ENCODE measurements at places on chromosomes 5 and 9.

- peak; percentile 21 for DNase-seq
These were observed 1740.9 kb upstream of the CDH9 start for GRCh38 chr5:28779161-28779754.

DNA sequence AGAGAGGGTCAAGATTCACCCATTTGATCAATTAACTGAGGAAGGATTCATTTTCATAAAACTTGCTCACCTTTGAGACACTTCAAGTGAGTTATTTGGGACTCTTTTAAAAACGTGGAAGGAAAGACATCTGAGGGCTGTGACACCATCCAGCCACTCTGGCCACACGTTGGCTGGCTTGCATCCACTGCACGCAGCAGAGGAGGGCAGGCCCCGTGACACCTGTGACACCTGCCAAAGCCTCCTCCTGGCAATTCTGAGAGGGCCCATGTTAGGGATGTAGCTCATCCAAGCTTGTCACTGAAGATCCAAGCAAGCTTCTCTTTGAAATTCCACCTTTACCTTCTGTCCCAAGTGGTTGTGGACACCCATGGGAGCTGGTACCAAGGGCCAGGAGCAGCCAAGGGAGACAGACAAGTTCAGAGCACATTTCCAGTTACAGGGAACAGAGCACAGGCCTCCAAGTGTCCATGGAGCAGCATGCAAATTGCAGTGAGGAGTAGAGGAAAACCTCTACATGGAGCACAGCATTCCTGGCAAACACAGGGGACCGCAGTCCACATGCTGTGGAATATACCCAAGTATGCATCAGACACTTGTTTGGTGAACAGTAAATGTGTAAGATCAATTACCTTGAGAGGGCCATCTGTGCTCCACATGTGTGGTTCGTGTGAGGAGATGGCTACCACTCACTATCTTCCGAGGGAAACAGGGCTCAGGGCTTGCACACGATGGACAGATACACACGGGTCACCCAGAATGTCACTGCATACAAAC is 4.8 kb downstream of the PRSS3 start:
- DNase-seq = no peak

GRCh38 chr5:159547466-159548195 is 217.3 kb upstream of the IL12B start:
- DNase-seq = no peak

DNA sequence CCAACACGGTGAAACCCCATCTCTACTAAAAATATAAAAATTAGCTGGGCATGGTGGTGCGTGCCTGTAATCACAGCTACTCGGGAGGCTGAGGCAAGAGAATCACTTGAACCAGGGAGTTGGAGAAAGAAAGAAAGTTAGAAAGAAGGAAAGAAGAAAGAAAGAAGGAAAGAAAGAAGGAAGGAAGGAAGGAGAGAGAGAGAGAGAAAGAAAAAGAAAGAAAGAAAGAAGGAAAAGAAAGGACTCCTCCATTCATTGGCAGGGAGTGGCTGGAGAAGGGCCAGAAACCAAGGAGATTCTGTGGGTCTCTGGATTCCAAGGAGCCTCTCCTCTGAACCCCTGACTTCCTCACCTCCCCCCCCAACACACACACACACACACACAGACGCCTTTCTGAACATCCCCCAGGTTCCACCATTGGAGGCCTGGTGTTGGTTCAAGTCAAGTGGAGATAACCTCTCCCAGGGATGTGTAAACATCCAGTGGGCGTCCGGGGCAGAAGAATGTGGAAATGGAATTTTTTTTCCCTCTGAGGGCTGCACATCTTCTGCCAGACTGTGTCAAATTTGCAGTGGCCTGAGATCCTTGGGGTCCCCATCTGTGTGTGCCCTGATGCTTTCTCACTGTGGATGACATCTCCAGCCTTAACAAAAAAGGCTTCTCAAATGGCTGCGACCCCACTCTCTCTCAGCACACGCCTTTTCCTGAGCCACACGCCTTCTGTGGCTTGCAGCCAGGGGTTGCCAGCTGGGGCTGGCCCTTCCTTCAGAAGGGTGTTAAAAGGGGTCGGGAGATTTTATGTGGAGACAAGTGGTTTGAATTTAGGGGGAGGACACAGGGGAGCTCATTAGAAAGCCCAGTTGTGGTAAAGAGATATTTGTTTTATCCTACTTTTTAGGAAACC is 109.3 kb upstream of the HAND1 start:
- DNase-seq = no peak

DNA sequence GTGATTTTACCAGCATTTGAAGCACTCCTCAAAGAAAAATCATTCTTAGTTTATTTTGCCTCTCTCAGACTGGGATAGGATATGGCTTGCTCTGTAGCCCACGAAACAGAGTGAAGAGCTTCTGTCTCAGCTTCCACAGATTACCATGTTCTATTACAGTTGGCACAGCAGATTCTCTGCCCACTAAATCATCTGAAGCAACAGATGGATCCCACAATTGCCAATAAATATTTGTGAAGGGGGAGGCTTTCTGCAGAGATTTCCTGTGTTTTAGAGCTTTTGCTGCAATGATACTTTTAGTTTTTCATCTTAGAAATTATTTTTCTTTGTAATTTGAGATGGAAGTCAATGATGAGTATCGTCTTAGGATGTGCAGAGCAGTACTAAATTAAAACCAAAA is 12.3 kb upstream of the MAP3K1 start:
- DNase-seq = no peak

GRCh38 chr5:132372127-132372526 is 2.6 kb downstream of the SLC22A5 start:
- no peak for DNase-seq

DNA sequence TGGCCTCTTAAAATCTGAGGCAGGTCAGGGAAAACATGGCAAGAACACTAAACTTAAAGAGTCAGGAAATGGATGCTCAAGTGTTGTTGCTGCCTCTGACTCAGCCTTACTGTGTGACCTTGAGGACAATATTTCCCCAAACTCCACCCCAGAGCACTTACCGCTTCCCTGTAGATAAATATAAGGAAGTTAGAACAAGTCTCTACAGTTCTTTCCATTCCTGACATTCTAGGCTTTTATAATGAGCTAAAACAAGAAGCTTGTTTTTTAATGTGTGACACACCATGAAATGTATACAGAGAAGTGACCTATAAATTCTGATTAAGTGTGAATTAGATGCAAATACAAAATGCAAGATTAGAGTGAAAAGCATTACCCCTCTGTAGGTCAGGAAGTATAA is 129.3 kb downstream of the GRIA1 start:
- no peak for DNase-seq

DNA sequence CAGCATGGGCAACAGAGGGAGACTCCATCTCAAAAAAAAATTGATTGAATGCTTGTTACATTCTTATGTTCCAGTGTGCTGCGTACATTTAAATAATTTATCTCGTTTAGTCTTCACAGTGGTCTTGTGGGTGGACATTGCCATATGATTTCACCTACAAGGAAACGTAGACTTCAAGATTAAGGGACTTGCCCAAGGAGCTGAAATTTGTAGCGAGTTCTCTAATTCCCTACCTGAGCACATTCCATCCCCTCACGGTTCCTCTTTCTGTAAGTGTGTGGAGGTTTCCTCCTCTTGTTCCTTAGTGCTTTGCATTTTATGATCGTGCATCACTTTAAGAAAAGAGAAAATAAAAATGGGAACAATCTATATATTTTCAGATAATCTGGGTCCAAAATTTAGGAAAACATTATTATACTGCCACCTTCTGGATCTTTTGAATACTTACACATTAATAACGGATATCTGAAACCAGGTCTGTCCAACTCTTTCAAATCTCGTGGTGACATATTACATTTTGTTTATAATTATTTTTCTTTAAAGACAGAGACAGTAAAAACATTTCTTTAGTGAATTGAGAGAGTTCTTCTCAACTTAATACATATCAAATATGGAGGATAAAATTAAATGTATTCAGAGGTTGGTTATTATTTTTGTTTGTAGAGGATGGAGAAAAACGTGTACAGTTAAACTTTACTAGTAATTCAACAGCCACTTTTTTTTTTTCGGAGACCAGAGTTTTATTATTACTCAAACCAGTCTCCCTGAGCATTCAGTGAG is 29.9 kb upstream of the C7 start:
- DNase-seq = no peak

- no peak for DNase-seq
These were observed at the start of gene NTNG2 for GRCh38 chr9:132161743-132162184. TSS of gene NTNG2 (plus strand) at chr9:132162058. CDS start at chr9:132166832, 4,774 bp downstream.

GRCh38 chr9:13354733-13355132 is 75.2 kb upstream of the MPDZ start:
- DNase-seq = no peak

- DNase-seq = no peak
These were observed 396.6 kb upstream of the ZNF608 start for GRCh38 chr5:125143011-125143410.

DNA sequence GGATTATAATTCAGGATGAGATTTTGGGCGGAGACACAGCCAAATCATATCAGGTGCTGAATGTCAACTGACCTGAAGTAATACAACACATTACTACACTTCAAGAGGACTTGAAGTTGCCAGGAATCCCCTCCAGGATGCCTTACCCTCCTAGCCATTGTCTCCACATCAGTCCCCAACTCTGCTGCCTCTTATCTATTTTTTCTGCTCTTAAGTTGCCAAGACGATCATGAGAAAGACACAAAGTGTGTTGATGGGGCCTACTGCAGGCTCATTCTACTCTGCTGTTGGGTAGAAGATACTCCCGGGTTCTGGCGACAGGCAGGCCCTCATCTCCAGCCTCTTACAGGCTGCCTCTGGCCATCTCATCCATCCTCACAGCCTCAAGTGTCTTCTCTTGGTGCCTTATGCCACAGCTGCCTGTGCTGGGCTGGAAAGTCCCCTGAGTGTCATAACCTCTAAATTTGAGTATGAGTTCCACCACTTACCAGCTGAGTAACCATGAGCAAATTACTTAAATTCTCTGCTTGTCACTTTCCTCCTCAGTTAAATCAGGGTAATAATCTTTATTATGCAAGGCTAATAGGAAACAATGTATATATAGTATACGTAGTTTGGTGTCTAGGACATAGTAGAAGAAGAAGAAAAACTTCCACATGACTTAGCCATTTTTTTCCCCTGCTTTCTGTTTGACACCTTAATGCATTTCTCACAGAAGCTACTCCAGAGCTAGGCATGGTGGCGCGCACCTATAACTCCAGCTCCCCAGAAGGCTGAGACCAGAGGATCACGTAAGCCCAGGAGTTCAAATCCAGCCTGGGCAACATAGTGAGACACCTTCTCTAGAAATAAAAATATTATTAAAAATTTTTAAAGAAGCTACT is 73.0 kb upstream of the SNX2 start:
- DNase-seq = no peak

- DNase-seq = no peak
These were observed 65.1 kb downstream of the ANKRD55 start for GRCh38 chr5:56168066-56168478.

DNA sequence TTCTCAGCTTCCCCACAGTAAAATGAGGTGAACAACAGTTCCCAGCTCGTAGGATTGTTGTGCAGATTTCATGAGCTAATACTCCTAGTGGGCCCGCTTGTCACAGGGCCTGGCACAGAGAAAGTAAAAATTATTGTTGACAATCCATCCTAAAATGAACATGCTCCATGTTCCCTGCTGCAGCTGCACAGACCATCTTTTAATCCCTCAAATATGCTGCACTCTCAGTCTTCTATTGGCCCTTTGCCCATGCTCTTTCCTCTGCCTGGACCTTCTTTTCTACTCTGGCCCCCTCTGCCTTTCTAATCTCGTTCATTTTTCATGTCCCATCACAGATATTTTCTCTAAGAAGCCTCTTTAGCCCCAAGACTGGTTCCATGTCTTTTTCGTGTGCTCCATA is 117.7 kb upstream of the NR3C1 start:
- DNase-seq = no peak

- no peak for DNase-seq
These were observed 52.8 kb upstream of the SLC44A1 start for GRCh38 chr9:105191508-105192121.

DNA sequence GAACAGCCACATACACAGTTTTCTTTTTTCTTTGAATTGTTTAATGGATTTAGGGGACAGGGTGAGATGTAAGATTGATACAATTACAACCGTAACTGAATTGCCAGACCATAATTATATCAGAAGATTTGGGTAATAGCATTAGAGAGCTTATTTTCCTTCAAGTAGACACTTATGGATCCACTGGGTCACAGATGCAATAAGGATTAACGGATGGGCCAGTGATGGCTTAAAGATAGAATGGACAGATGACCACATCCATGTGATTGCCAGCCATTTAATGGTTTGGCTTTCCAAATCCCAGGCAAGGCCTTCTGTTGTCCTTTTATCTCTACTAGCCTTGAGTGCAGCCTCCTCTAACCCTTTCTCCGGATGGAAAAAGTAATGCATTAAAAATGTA is 94.7 kb upstream of the NUDT12 start:
- DNase-seq = no peak

DNA sequence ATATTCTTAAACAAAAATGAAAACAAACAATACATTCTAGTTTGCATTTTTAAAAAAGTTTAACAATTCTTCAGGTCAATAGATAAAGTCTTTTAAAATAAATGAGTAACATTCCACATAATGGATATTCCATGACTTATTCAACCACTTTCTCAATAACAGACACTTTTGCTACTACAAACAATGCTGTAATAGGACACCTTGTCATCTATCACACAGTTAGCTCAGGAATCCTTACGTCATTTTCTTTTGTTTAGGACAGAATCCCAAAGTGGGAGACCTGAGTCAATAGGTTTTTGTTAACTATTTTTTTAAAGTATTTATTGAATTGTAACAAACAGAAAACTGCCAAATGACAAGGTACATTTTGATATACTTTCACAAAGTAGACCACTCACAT is 72.5 kb downstream of the CEP120 start:
- DNase-seq = no peak

- DNase-seq = no peak
These were observed 80.3 kb downstream of the FAM81B start for GRCh38 chr5:95471487-95471886.

GRCh38 chr5:52375969-52376368 is 411.7 kb upstream of the ITGA1 start:
- no peak for DNase-seq

GRCh38 chr9:34119713-34120112 is 6.8 kb downstream of the DCAF12 start:
- DNase-seq = no peak

GRCh38 chr5:7317751-7318150 is 78.2 kb upstream of the ADCY2 start:
- DNase-seq = no peak

- peak; percentile 77 for DNase-seq
These were observed 6.2 kb upstream of the KLF9 start for GRCh38 chr9:70420441-70421271.

DNA sequence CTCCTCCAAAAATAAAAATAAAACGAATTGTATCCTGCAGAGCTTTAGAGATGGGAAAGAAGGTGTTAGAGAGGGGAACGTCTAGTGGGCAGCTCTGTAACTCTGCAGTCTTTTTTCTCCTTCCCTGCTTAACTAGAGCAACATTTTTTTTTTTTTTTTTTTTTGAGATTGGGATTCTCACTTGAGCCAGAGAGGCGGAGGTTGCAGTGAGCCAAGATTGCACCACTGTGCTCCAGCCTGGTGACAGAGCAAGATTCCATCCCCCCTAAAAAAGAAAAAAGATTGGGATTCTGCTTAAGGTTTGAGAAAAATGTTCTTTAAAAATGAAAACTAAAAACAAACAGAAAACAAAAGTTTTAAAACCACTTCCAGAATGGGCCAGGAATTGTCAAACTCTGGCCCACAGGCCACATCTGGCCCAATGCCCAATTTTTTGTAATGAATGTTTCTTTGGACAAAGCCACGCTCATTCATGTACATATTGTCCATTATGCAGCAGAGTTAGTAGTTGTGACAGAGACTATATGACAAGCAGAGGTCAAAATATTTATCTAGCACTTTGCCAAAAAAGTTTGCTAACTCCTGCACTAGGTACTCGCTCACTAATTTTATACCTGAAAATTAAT is 98.5 kb downstream of the ZCCHC7 start:
- peak; percentile 7 for DNase-seq

GRCh38 chr9:89383030-89383720 is 64.9 kb downstream of the SECISBP2 start:
- no peak for DNase-seq
